ENCODE measurements at places on chromosomes 7 and 10.

- no peak for DNase-seq
Observed at GRCh38 chr7:5631152-5631551, 150.3 kb downstream of the RNF216 start.

DNA sequence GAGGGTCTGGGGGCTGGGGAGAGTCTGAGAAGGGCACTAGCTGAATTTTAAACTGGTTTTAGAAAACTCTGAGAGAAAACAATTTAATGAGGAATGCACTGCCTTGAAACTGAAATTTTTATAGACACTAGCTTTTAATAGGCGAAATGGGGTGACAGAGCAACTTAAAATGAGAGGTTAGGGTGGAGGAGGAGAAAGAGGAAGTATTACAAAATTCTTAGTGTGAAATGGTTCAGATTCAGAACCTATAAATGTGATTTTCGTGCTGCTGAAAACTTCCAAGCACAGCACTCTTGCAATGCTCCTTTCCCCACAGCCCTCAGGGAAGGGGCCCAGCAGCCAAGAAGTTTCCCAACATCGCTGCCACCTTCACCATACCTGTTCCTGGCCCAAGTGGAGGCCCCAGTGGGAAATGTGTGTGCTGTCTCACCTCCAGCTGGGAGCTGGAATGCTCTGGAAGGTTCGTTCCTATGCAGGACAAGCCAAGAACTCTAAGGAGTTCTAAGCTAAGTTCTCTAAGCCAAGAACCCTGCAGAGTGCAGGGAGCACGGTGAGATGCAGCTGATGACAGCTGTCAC, 60.0 kb downstream of the ATXN7L1 start:
- no peak for DNase-seq

DNA sequence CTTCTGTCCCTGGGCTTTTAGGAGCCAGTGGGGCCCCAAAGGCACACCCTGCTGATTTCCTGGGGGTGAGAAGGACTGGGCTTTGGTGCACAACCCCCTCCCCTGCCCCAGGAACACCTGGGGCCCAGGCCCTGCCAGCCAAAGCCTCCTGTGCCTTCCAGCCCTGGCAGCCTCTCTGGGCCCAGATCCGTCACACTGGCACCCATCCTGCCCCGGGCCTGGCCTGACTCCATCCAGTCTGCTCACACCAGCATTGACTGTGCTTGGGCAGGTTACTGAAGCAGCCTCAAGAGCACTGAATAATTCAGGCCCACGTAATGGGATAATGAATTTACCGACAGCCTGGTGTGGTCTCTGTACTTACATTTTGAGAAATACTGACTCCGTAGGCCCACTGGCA, 12.0 kb upstream of the COMTD1 start:
- DNase-seq, result no peak

DNA sequence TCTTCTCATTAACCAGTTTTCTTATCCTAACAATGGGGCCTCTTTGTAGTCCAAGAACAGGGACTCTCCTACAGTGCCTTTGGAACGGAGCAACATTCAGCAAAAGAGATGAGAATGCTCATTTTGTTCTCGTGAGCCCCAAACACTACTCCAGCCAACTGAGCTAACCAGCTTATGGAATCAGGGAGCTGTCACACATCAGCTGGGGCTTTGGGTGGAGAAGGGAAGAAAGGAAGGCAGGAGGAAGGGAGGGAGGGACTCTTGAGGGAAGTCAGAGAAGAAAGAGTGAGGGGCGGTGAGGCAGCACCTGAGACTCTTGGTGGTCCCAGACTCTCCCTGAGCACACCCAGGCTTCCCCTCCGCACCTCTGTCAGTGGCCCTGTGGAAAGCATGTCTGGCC, 123.1 kb downstream of the CLEC2L start:
- DNase-seq, result no peak

GRCh38 chr7:22419488-22419887, 62.5 kb upstream of the RAPGEF5 start:
- DNase-seq, result no peak

- DNase-seq, result no peak
Observed at GRCh38 chr10:116038259-116038658, 234.7 kb downstream of the GFRA1 start.

GRCh38 chr10:109647627-109648026, 275.7 kb downstream of the XPNPEP1 start:
- no peak for DNase-seq

DNA sequence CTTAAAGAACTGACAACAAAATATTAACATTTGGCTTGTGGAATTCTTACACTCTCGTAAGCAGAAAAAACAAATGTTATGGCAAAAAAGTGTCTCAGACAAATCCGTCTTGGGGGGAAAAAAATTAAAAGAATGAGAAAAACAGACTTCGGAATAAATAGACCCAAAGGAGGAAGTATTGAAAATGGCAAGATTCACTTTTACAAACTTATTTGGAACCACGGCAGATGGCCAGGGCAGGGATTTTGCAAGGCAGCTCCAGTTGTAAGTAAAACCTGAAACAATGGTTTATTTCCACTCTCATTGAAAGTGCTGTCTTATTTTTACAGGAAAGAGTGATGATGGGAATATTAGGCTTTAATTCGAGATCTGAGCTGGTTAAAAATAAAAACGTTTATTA, 1.5 kb upstream of the ZNF438 start:
- DNase-seq, result no peak

- DNase-seq, result peak; percentile 13
Observed at GRCh38 chr7:96388620-96389383, 66.9 kb upstream of the SLC25A13 start.

DNA sequence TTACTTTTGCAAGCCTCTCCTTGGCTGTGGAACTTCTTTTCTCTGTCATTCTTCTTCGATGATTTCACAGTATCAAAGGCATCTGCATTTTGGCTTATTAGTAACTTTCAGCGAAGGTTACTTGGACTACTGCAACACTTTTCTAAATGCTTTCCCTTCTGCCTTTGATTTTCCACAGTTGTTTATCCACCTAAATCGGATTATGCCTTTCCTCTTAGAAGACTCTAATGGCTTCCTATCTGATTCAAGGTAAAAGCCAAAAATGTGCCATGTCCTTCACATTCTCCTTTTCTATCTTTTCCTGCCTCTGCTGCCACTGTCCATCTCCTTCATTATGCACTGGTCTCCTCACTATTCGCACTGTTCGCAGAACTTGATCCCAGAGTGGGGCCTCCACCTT, 1606.3 kb upstream of the LRRTM3 start:
- DNase-seq, result no peak

DNA sequence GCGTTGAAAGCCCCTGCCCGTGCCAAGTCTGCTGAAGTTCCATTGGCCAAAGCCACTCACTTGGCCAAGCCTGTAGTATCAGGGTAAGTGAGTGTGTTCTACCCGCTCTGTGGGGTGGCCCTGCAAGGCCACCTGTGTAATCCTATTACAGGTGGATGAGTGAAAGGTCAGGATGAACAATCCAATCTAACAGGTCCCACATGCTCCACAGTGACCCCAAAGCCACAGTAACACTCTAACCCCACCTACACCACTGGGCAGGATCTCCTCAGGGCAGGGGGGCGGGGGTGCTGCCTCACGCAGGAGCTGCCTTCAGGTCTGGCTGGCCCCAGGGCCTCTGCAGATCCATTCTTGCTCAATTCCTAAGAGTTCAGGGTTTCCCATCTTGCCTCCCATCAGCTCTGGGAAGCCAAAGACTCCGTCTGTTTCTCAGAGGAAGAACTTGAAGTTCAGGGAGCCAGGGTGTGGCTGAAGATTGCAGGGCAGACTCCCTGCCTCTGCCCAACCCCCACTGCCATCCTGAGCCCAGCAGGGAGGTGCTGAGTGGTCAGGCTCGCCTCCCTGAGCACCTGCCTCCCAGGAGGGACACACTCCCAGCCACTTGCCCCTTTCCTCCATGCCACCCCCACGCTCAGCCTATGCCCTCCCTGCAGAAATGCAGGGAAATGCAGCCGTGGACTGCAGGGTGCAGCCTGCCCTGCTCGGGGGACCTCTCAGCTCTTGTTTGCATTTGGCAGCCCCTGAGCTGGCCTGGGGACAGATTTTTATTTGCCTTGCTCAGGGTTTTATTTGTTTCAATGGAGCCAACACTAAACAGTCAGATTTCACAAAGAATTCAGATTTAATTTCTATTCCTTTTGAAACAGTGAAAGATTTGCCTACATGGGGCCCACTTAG, 9.8 kb upstream of the COMTD1 start:
- no peak for DNase-seq

DNA sequence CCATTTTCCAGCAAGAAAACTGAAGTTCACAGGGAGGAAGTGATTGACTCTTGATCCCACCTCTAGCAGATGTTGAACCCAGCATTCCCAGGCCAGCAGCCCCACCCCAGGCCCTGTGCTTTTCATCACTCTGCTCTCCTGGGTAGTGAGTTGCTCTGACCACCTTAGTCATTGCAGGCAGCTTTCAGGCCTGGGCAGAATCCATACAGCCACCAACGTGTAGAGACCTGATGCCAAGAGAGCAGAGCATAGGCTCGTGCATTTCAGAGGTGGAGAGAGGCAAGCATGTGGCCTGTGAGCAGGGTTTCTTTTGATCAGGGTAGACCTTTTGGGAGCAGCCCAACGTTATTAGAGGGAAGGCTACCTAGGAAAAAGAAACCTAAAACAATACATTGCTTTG, 334.6 kb downstream of the PTEN start:
- no peak for DNase-seq

DNA sequence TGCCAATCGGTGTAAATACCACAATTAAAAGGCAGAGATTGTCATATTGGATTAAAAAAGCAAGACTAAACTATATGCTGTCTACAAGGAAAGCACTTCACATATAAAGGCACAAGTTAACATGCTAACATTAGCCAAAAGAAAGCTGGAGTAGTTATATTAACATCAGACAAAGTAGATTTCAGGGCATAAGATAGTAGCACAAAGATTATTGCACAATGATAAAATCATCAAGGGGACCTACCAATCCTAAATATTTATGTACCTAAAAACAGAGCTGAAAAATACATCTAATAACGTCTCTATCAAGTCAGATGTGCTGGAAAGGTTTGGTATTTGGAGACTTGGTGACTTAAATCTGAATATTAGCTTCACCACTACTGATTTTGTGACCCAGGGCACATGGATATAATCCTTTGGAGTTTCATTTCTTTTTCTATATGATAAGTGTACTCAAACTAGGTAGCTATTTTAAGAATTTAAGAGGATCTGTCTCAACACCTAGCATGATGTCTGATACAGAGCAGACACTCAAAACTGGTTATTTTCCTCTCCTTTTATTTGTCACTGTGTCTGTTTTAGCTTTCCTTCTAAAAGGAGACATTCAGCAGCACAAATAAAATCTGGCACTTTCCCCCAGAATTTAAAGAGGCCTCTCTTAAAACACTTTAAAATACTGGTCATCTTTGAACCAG, 156.5 kb downstream of the DOCK4 start:
- no peak for DNase-seq

DNA sequence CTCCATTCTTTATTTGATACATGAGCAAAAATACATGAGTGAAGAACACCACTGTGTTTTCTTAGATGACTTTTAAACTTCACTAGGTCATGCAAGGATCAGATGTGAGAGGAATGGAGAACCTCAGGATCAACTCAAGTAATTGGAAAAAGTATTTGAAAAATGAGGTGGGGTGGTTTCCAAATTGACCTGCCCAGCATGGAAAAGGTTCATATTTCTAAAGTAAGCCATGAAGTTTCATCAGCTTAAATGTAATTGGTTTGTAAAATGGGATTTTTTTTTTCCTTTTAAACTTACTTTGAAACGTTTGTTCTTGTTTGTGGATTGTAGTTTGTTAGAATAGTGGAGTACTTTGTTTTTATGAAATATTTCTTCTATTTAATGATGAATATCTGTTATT, 134.8 kb downstream of the MLLT10 start:
- no peak for DNase-seq

DNA sequence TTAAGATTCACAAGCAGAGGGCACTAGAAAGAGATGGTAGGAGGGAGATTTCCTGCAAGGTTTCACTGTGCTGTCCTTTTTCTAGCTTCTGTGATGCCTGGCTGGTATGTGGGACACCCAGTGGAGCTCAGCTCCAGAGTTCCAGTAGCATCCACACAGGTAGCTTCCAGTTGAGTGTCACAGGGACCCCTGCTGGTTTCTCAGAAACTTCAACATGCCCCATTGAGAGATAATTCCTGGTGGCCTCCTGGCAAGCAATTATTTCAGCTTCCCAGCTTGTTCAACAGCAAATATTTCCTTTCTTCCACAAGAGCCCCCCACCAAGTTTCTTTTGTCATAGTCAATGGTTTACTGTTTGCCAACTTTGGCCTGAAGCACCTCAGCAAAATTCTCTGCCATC, 858.7 kb downstream of the REEP3 start:
- no peak for DNase-seq

DNA sequence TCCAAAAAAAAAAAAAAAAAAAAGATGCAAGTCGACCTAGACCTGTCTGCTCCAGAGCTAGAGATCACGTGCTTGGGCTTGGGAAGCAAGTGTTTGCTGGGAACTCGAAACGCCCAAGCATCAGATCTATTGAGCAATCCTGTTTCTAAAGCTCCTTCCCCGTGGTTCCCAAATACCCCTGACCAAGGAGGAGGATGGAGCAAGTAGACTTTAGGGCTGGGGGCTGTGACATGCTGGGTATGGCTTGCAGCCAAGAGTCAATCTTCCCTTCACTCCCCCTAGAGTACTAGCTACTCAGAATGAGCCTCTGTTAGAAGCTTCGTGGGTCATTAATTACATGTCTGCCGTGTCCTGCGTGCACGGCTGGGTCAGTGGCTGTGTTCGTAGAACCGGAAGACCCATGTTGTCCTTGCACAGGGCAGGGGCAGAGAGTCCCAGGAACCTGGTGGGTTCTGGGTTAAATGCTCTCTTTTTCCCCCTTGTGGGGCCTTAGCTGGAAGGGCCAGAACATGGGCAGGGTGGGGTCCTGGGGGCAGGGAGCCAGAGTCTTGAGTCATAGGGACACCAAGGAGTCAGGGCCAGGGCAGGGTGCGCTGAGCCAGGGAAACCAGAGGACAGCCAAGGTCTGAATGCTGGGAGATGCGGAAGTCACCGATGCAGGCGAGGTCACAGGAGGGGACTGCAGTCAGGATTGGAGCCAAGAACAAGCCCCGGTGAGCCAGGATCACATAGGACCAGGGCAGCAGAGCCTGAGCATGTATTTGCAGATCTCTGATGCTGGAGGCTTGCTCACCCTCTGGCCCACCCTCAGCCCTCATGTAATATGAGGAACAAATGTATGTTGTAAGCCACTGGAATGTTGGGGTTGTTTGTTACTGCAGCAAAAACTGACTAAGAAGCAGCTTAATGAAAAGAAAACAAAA, 34.6 kb upstream of the TPST1 start:
- no peak for DNase-seq

GRCh38 chr10:50347394-50347802, 96.1 kb upstream of the ASAH2 start:
- no peak for DNase-seq

- no peak for DNase-seq
Observed at GRCh38 chr10:60883187-60883586, 60.8 kb downstream of the RHOBTB1 start.

DNA sequence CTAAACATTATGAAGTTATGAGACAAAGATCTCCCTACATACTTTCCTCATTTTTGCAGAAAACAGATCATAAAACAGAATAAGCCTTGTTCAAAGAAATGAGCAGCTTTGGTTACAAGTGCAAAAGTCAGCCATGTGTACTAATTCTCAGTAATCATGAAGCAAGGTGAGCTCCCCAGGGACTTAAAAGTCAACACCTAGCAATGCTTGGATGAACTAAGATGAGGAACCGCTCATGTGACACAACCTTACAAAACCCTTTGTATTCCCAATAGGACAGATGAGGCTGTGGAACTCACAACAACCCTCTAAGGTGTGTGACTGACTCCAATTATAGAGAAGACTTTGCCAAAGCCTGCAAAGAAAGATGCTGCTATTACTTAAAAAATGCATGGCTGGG, 154.5 kb downstream of the SLC25A13 start:
- DNase-seq, result no peak
